ENCODE measurements at places on chromosomes 2 and 18.
A peak's percentile ranks its signal among the peaks of the same experiment; 100 is the strongest.

DNA sequence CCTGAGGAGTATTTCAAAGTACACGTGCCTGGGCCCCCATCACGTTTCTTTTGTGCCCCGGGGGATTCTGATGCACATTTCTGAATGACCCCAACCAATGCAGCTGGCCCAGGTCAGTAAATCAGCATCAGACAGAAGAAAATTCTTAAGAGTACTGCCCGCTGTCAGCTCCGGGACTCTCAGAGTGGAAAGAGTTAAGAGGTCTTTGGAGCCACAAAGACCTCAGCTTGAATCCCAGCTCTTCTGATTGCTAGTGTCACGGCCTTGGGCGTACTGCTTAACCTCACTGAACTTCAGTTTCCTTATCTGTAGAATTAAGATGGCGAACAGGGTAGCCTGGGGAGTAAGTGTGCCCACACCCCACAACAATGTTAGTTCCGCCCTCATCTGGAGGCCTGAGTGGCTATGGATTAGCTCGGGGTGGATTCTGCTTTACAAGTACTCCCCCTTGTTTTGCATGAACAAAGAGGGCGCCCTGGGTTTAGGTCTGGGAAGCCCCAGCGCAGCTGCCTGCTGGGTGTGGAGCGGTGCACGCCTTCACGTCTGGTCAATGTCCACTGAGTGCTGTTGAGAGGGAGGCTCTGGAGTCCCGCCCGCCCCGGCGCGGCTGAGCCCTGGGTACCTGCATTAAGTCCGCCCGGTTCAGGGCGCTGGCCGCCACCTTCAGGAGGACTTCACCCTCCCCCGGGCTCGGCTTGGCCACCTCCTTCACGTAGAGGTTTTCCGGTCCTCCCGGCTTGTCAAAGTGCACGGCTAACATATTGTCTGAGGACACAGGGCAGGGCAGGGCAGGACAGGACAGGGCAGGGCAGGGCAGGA is 858 bp downstream of the TP53I3 start:
- DNase-seq, result peak; percentile 58

GRCh38 chr2:152444448-152444847 is 109.5 kb downstream of the FMNL2 start:
- no peak for DNase-seq

- peak; percentile 74 for DNase-seq
These were observed 41.9 kb downstream of the LPIN2 start for GRCh38 chr18:2970772-2971659.

- no peak for DNase-seq
These were observed 474.9 kb downstream of the NRXN1 start for GRCh38 chr2:50556934-50557575.

GRCh38 chr2:6881516-6881915 is 3.9 kb downstream of the RSAD2 start:
- no peak for DNase-seq
